M059J (cell line): ENCODE measurements at places on chromosomes 7 and 10. TPM values are rescaled to one million over a fixed set of nuclear protein-coding genes. Genes with fewer than 3 reads are reported as not detected.

FAM180A gene
- total RNA-seq: 1.9 and 3.4 TPM in 2 replicates

ODAD2 gene
- total RNA-seq: 0.54 and 3.7 TPM in 2 replicates

RGR gene
- total RNA-seq: not detected in 2 replicates

SORBS1 gene
- total RNA-seq: 0.57 and 2.4 TPM in 2 replicates

DNA sequence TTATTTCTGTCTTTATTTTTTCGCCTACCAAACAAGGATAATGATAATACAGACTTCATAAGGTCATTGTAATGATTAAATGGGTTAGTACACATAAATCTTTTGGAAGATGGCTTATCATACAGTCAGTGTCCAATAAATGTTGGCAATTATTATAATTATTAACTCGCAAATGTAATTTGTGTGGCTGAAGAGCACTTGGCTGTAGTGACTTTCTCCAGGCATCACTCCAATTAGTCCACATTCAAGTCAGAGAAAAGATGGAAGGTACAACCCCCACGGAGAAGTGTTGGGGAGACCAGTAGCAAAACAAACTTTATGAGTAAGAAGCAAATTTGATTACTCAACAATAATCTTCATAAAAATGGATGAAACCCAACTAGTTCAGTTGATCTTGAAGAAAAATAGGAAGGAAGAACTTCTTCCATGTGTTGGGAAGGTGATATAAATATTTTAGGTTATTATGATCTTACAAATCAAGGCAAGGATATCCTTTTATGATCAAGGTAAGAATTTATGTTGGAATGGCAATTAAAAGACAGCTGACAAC lies 5.1 kb downstream of the AOAH start:
- no peak for DNase-seq

GRCh38 chr10:65197935-65198334 lies 1676.7 kb downstream of the REEP3 start:
- DNase-seq: no peak

- DNase-seq: no peak
Observed at GRCh38 chr7:43117861-43118260, 5.4 kb downstream of the HECW1 start.
